ENCODE measurements at places on chromosomes 1 and 21. TPM values are rescaled to one million over a fixed set of nuclear protein-coding genes. Genes with fewer than 3 reads are reported as not detected.

- no peak overlapping the region for H3K27ac ChIP-seq
- H3K36me3 ChIP-seq, result peaks cover 20% of the 10 kb centered on the region
- H3K4me1 ChIP-seq, result peaks cover 6% of the 10 kb centered on the region
- DNase-seq, result no peak
- H3K4me3 ChIP-seq, result no peak overlapping the region
Measured at GRCh38 chr1:198577444-198577843, 37.0 kb upstream of the ATP6V1G3 start.

DNA sequence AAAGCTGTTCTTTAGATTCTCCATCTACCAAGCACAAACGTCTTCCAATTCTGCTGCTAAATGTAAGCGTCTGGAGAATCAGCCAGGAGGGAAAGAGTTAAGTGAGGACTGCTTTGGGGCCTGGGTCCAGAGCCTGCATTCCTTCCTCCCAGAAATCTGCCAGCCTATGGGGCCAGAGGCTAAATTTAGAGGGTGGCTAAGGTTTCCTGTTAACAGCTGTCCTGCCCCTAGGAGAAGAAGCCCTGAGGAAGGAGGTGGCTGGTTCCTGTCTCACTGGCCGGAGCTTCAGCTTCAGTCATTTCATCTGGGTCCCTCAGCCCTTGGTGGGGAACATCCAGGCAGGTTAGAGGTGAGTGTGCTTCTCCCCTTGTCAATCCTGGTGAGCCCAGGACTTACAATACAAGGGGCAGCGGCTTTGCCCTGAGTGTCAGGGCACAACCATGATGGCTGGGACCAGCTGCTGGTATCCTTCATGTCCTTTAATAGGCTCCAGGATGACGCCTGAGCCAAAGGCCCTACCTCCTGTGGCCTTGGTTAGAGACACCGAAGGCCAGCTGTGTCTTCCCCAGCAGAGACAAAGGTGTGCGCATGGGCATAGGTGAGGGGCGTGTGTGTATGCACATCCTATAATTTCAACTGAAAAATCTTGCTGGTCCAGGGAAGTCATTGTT is at the start of gene STYXL2:
Gene STYXL2 (plus strand): TSS at position 230 of the 671 bp plus-strand sequence. CDS start 775 bp downstream, outside the sequence.
- peaks cover 7% of the 10 kb centered on the region for H3K36me3 ChIP-seq
- no peak for DNase-seq
- H3K27ac ChIP-seq, result no peak within 1 kb of the TSS
- peaks cover 11% of the 10 kb centered on the region for H3K4me1 ChIP-seq

ZNHIT6 gene
- total RNA-seq, result 18.4 TPM

TRIM67 gene
- not detected for total RNA-seq
